ENCODE measurements at places on chromosomes 12 and 14. TPM values are rescaled to one million over a fixed set of nuclear protein-coding genes. Genes with fewer than 3 reads are reported as not detected.

DNA sequence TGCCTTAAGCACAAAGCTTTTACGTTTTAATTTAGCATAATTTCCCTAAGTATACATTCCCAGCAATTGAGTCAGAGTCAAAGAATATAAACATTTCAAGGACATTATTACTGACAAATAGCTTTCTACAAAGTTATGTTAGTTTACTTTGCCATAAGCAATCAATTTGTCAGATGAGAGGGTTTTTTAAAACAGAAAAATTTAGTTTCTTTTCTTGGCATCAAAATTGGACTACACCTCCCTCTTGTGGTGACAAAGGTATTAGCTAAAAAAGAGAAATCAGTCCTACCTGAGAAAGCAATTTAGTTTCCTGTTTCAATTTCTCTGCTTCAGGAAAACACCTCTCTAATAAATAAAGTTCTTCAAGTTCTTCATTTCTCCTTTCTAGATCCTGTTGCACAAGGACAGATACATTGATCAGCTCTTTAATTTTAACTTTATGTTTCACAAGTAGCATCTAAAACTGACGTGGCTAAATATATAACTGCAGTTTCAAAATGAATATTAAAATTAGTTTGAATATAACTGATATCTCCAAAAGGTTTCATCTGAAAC, 39.9 kb downstream of the DNAI7 start:
- DNase-seq = no peak

GRCh38 chr14:46198676-46199075, 452.9 kb downstream of the RPL10L start:
- no peak for DNase-seq

The CNPY2 gene
- 87.3 TPM for total RNA-seq

GRCh38 chr12:68080577-68080976, 79.0 kb downstream of the IFNG start:
- DNase-seq = no peak

All from sciatic nerve (tissue), 2 donors.